ENCODE measurements at places on chromosomes 12 and 14.

- DNase-seq: no peak
Observed at GRCh38 chr14:38210587-38211216, 3.0 kb downstream of the SSTR1 start.

- peak; percentile 72 for DNase-seq
Observed at GRCh38 chr14:100640471-100641273, 53.5 kb upstream of the BEGAIN start.

DNA sequence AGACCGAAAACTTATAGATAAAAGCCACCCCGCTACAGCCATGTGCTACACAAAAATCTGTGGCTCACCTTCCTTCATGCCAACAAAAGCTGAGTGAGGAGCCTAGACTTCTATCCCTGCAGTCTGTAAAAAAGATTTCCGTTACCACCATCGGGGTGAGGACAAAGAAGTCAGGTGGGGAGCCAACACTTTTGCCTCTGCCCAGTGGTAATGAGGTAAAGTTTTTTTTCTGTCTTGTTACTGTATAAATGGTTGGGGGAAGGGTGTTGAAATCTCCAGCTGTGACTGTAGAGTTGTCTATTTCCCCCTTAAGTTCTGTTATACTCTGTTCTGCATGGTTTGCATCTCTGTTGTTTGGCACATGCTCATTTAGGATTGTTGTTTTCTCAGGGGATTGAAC is 707.8 kb downstream of the FLRT2 start:
- DNase-seq: no peak

DNA sequence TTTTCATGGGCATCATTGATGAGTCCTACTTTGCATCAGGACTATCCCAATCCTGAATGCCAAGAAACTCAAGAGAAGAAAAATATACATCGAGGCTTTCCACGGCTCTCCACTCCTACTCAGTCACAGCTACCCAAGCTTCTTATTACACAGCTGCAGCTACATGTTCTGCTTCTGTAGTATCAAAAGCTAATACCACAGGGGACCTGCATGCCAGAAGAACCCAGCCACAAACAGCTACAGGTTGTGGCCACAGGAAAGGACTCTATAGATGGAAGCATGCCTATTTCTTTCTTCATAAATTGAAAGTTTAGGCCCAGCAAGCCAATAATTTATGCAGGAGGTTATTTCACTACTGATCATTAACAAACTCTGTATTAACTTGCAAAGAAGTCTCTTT is 209.7 kb upstream of the EGLN3 start:
- no peak for DNase-seq

GRCh38 chr12:43550831-43551271 is 1.2 kb downstream of the ADAMTS20 start:
- no peak for DNase-seq

GRCh38 chr12:1744932-1745331 is 54.1 kb downstream of the ADIPOR2 start:
- no peak for DNase-seq

DNA sequence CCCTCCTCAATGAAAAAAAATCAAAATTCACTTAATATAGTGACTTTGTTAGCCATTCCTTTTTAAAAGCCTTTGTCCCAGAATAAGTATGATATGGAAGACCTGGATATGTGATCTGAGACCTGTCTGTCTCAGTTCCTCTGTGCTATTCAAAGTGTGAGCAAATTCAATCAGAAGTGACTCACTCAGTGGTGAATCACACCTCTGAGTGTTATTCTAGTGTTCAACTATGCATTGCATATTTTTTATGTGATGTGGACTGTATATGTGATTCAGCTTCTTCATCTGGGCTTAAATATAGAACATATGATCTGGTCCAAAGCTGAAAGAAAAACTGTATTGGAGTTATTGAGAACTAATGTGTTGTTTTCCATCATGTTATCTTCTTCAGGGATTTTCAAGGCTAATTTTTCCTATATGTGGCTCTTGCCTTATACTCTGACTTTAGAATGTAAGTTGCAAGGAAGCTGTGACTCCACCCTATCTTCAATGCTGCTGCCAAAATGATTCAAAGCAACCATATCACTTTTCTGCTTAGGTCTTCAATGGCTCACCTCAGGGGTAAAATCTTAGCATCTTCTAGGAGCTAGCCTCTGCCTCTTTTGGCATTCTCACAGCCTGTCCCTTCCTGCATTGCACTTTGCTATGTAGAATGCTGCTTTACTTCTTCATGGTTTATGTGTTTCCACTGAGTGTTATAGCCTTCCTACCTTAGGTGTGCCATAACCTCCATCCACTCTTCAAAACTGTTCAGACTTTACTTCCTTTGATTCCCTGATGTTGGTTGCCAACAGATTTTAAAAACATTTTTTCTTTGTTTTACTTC is 169.8 kb downstream of the OTOGL start:
- DNase-seq: no peak

DNA sequence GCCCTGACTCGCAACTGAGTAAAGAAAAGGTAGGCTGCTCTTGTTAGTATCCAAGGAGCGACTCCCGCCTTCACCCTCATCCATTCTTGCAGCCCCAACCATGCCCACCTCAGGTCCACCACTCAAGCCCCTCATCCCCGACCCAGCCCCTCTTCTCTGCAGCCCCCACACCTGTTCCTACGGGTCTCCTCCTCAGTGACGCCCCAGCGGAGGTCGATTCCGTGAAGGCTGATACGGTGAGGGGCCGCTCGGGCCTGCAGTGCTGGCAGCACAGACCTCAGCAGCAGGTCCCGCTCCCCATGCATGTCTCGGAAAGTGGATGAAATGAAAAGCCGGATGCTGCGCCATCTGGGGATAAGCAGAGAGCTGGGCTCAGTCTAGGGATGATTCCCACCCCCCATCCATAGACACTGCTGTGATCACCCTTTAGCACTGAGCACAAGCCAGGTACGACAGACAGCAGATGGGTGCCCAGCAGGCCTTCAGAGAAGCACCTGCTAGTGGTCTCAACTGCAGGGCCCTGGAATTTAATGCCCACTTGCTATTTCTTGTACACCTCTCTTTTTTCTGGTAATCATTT is 26.9 kb downstream of the TEP1 start:
- no peak for DNase-seq

GRCh38 chr12:56518570-56518969 is 3.0 kb upstream of the RBMS2 start:
- DNase-seq: no peak
